Psoas muscle (tissue), 8 donors: ENCODE measurements at places on chromosomes 12 and 14. TPM values are rescaled to one million over a fixed set of nuclear protein-coding genes. Genes with fewer than 3 reads are reported as not detected.
A peak's percentile ranks its signal among the peaks of the same experiment; 100 is the strongest.

Gene GPRC5D
- total RNA-seq, result not detected

DNA sequence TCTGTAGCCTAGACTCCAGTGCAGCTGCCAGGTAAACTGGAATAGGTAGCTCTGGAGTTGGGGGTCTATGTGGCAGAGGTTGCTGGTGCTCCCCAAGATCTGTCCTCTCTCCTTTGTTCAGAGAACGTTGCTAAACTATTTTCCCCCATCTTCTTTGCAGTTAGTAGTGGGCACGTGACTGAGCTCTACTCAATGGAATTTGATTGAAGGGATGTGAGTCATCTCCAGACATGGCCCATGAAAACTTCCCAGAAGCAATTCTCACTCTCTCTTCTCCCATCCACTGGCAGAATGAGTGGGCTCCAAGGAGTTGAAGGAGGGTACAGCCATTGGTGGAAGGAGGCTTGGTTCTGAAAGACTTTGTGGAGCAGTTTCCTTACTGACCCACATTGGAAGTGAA lies 44.0 kb downstream of the PAH start:
- H3K4me1 ChIP-seq, result no peaks in the 10 kb centered on the region
- H3K27ac ChIP-seq, result no peak overlapping the region
- no peak for DNase-seq
- H3K4me3 ChIP-seq, result no peak overlapping the region
- no peaks in the 10 kb centered on the region for H3K27me3 ChIP-seq

GRCh38 chr12:67877727-67878126 lies 111.5 kb upstream of the IFNG-AS1 start:
- H3K27me3 ChIP-seq, result no peaks in the 10 kb centered on the region
- H3K4me3 ChIP-seq, result no peak overlapping the region
- H3K36me3 ChIP-seq, result no peaks in the 10 kb centered on the region
- peaks cover 4% of the 10 kb centered on the region for H3K4me1 ChIP-seq
- no peak for DNase-seq

Gene NANOG
- 0.19 TPM for total RNA-seq

GRCh38 chr12:113347892-113348291 lies 10.5 kb upstream of the PLBD2 start:
- H3K4me1 ChIP-seq, result no peaks in the 10 kb centered on the region
- no peaks in the 10 kb centered on the region for H3K36me3 ChIP-seq
- DNase-seq, result no peak
- no peaks in the 10 kb centered on the region for H3K27me3 ChIP-seq
- no peak overlapping the region for H3K27ac ChIP-seq
- no peak overlapping the region for H3K4me3 ChIP-seq

Gene ASPG
- total RNA-seq, result not detected

Gene TAS2R20
- 0.25 TPM for total RNA-seq

DNA sequence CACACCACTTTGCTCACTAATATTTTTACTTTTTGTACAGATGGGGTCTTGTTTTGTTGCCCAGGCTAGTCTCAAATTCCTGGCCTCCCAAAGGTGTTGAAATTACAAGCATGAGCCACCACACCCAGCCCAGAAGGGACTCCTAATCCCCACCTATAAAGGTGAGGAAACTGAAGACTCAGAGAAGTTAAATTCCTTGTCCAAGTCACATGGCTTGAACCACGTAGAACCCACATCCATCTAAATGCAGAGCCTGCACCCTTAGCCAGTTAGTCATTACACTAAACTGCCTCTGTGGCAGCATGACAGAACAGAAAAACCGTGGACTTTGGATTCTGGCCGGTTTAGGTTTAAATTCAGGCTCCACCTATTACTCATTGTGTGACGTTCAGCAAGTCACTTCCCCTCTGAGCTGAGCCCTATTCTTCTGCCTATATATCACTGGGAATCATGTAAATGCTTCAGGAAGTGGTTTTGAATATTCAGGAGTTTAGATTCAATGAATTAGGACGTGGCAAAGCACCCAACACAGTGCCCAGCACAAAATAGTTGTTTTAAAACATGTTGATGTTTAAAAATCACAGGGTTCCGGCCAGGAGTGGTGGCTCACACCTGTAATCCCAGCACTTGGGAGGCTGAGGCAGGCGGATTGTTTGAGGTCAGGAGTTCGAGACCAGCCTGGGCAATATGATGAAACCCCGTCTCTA lies 3.0 kb upstream of the CORO1C start:
- H3K36me3 ChIP-seq, result no peaks in the 10 kb centered on the region
- peak overlapping the region; percentile 66 for H3K27ac ChIP-seq
- no peak for DNase-seq
- no peaks in the 10 kb centered on the region for H3K27me3 ChIP-seq

DNA sequence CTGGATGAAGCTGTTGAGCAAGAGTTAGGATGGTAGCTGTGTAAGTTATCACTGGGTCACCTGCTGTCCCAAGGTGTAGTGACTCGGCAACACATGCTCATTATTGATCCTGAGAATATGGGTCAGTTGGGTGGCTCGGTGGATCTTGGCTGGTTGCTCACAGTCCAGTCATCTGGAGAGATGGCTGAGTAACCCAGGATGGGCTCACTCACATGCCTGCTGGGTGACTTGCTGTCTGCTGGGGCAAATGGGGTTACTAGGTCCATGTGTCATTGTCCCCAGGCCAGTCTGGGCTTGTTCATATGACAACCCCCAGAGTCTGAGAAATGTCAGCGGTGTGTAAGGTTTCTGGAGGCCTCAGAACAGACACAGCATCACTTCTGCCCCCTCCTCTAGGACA lies 69.5 kb downstream of the SLC15A4 start:
- H3K4me3 ChIP-seq, result no peak overlapping the region
- DNase-seq, result no peak
- H3K4me1 ChIP-seq, result no peaks in the 10 kb centered on the region
